ENCODE measurements at places on chromosomes 2 and 18.

DNA sequence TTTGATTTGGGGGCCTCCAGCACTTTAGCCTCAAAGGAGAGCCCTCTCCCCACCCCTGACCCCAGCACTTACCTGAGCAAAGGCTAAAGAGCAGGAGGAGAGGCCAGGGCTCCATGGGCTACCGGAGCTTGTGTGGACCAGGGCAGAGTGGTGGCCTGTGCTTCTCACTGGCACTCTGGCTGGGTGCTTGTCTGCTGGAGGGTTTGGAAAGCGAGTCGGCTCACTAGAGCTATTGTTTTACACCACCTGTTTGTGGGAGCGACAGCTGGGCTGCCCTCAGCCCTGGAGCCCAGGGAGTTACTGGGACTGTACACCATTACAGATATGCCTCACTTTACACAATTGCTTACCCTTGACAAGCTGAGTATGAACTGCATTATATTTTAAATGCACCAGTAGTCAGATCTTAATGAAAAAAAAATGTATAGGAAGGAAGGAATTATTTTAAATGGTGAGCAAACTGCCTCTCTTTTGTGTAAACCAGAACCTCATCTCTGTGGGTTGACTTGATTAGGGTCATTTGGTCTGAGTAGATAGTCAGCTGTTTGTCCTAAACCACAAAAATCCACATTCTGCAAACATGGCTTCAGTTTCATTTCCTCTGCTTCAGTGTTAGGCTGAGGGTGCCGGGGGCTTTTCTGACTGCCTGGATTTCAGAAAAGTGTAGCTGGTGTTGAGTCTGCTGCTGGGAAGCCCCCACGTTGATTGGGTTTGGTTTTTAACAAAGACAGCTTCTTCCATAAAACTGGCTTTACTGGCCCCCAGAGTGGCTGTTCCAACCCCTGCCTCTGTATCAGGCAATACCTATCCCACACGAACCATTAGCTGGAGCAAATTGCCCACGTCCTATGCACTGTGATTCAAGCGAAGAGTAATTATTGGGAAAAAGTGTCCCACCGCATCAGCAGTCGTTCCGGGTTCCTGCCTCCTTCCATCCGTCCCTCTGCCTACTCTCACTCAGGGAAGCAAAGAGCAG, at the start of gene CHRNA1:
Gene CHRNA1, minus strand, starts transcription at position 193 of the 976 bp plus-strand sequence. Its CDS starts 78 bp downstream, at position 115.
- peak; percentile 38 for DNase-seq

DNA sequence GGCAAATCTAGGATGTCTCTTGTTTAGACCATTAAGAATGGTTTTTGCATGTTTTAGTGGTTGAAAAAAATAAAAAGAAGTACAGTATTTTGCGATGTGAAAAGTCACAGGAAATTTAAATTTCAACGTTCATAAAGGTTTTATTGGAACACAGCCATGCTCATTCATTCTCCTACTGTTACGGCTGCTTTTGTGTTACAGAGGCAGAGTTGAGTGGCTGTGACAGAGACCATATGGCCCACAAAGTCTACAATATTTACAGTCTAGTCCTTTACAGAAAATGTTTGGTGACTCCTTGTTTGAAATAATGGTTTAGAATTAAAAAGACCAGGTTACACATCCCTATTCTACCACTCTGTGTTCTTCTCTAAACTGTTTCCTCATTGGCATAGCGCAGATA, 48.1 kb downstream of the MYOM1 start:
- DNase-seq = no peak

DNA sequence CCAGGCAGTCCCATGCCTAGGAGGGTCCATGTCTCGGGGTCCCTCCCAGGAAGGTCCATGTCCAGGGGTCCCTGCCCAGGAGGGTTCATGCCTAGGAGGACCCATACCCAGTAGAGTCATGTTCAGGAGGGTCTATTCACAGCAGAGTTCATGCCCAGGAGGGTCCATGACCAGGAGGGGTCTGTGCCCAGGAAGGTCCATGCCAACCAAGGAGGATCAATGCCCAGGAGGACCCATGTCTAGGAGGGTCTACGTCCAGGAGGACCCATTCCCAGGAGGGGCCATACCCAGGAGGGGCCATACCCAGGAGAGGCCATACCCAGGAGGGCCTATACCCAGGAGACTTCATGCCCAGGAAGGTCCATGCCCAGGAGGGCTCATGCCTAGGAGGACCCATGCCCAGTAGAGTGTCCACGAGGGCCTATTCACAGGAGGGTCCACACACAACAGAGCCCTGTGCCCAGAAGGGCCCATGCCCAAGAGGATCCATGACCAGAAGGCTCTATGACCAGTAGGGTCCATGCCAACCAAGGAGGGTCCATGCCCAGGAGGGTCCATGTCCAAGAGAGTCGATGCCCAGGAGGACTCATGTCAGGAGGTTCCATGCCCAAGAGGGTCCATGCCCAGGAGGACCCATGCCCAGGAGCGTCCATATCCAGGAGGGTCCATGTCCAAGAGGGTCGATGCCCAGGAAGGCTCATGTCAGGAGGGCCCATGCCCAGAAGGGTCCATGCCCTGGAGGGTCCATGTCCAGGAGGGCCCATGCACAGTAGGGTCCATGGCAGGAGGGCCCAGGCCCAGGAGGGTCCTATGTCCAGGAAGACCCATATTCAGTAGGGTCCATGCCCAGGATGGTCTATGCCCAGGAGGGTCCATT, 10.1 kb downstream of the GPR35 start:
- no peak for DNase-seq

DNA sequence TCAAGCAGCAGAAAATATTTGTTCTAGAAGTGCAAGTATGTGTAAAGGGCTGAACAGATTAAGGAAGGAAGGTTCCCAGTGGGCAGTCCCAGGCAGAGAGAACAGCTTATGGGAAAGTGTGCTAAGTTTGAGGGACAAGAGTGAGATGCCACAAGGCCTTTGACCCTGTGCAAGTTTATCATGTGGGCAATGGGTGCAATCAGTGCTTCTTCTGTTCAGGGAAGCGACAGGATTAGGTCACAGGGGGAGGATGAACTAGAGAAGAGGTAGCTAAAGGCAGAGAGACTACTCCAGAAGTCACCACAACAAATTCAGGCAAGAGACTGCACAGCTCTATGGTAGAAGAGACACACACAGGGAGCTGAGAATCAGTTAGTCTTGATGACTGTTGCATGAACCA, 44.3 kb downstream of the LPIN2 start:
- no peak for DNase-seq

GRCh38 chr2:16093639-16094529, 153.5 kb downstream of the MYCN start:
- no peak for DNase-seq

- peak; percentile 86 for DNase-seq
Observed at GRCh38 chr2:37671009-37671815, at the start of gene CDC42EP3. Gene CDC42EP3, minus strand, starts transcription at chr2:37671642. Its CDS starts 25,055 bp downstream, at chr2:37646587.

- no peak for DNase-seq
Observed at GRCh38 chr18:30632071-30632698, 410.4 kb downstream of the DSC3 start.

DNA sequence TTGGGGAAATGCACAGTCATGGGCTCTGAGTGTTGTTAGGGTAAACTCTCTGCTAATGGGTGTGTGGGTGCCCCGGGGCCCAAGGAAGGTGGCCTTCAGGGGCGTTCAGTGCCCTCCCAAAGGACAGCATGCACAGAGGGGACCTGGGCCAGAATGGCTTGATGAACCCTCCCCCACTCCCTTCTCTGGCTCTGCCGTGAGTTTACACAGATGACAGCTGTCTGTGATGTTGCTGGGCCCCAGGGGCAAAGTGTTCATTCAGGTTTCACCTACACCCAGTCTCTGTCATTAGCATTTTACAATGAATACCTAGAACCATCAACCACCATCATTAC, 3.2 kb downstream of the NPPC start:
- no peak for DNase-seq

DNA sequence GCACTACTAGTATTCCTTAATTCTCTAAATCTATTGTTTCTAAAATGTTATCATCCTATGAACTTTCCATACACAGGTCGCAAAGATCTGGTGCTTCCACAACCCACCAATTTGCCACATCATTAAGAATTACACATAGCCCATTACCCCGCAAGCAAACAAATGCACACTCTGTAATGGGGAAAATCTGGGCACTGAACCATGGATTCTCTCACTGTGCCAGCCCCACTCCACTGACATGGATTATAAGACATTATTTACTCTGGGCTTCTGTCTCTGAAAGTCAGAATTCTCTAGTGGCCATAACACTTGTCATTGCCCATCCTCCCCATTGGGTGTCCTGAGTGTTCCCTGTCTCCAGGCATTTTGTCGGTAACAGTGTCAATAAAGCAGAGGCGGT, 537.1 kb downstream of the EPHA4 start:
- DNase-seq = no peak

GRCh38 chr2:219111375-219112061, 49.1 kb downstream of the NHEJ1 start:
- no peak for DNase-seq

DNA sequence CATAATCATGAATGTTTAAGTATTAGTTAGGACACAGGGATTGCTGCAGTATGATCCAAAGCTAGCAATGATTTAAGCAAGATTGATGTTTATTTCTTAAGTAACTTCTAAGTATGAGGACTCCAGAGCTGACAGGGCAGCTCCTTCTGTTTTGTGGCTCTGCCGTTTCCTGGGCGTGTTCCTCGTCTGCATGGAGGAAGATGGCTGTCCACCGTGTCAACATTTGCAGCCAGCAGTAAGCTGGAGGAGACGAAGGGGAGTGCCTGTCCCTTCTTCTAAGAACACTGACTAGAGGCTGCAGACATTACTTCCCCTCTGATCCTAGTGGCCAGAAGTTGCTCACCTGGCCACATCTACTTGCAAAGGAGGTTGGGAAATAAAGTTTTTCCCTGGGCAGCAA, 144.1 kb downstream of the MYO1B start:
- DNase-seq = no peak

GRCh38 chr2:215793747-215794595, 219.4 kb downstream of the MREG start:
- DNase-seq = peak; percentile 59

GRCh38 chr18:35671966-35672603, 90.5 kb downstream of the GALNT1 start:
- no peak for DNase-seq

- peak; percentile 81 for DNase-seq
Observed at GRCh38 chr2:69642709-69643601, 584 bp downstream of the AAK1 start.

DNA sequence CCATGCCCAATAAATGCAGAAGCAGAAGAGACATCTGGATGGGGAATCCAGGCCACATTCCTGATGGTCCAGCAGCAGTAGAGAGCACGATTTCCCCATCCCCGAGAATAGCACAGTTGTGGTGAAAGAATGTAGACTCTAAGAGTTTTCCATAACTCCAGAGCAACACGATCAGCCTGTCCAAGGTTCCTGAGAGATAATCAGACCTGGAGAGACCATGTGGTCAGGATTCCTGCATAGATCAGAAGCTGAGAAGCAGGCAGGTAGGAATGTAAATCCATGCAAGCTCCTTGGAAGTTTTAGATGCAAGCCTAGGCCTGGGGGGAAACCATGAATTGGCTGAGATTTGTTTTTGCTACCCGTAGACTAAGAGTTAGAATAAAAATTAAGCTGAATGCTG, 34.2 kb upstream of the PTPRM start:
- no peak for DNase-seq

DNA sequence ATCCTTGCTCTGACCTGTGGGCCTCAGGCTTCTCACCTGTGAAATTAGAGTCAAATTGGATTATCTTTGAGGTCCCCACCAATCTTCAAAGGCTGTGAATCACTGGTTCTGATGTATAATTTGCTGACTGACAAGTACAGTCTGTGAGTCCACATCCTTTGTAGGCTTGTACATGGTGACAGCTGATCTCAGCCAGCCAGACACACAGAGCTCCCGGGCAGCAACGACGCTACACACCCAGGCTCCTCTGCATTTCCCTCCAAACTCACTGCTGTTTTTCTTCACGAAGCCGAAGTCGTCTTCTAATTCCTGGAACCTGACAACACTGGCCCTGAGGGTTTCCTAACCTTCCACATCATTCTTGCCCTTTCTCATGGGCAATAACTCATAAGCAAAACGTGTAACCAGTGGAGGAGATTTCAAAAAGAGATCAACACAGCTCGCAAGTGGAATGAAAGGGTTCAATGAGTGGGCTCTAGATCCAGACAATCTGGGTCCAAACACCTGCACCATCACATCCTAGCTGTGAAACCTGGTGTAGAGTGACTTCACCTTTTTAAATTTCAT, 37.9 kb upstream of the EVA1A start:
- no peak for DNase-seq

DNA sequence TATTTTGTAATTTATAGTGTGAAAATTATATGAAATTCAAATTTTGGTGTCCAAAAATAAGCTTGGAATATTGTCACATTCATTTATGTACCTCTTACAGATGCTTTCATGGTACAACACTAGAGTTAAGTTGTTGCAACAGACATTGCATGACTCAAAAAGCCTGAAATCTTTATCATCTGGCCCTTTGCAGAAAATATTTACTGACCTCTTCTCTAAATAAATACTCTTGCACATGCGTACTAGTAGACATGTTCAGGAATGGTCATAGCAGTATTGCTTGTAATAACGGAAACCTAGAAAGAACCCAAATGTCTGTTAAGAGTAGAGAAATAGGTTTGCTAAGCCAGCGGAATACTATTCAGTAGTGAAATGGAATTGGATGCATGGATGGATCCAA, 60.4 kb downstream of the GALNT1 start:
- no peak for DNase-seq

DNA sequence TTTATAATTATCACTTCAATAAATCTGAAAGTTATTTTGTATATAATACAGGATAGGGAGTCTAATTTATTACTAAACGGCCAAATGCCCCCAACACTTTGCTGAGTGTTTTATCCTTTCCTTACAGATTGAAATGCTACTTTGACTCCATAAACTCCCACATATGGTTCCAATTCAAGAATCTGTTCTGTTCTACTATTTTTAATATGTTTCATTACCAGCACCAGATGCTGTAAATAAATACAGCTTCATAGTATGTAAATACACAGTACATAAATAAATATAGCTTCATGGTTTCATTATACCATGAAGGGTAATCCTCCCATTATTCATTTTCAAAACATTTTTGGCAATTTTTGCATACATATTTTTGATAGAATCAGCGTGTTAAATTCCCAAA, 34.0 kb upstream of the MREG start:
- DNase-seq = no peak

DNA sequence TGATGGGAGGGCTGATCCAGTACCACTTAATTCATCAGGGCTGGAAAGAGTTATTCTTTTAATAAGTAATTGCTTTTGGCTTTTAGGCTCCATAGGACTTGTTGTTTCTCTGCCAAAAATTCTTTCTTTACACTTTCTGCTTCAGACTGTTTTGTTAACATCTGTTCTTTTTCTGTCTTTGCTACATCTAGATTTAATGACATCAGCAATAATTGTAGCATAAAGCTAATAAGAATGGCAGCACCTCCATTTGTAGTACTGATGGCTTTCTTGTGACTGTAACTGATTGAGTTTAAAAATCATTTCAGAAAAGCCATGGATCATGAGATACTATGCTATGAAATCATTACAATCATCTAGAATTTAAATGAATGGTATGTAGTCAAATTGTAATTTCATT, 46.4 kb upstream of the ACKR3 start:
- DNase-seq = no peak

Measured in activated CD8-positive, alpha-beta memory T cell treated with anti-CD3 and anti-CD28 coated beads, Interleukin-2, amount 50 U/mL, for 48 hours (primary cell).